ENCODE measurements at places on chromosomes 3 and 15.

DNA sequence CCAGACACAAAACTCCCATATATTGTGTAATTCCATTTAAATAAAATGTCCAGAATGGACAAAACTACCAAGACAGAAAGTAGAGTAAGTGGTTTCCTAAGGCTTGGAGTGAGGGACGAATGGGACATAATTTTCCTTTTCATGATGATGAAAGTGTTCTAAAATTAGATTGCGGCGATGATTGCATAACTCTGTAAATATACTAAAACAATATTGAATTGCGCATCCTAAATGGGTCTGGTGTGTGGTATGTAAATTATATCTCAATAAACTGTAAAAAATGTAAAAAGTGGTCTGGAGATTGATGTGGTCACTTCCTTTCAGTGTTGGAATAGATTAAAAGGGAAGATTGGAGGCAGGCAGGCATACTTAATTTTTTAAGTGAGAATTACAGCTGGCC lies 105.9 kb upstream of the KCNAB1 start:
- no peak for DNase-seq

DNA sequence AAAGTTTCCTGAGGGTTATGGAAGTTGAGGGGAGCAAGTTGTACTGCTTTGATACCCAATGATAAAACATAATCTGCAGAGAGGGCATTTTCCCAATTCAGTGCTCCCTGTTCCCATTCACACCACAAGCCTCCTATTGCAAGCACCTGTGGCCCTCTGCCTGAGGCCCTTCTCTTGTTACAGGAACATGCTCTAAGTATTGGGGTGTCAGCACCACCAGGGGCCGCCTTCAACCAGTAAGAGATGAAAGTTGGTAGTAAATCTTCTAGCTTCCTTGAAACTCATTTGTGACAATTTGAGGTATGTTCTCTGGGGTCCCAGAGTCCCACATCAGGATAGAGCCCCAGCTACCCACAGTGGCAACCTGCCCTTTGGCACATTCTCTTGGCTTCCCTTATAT lies 265.4 kb upstream of the ARHGEF26 start:
- no peak for DNase-seq

- DNase-seq = no peak
Observed at GRCh38 chr3:154852515-154852914, 227.6 kb upstream of the MME start.

- no peak for DNase-seq
Observed at GRCh38 chr3:35549690-35550089, 89.6 kb upstream of the ARPP21 start.

DNA sequence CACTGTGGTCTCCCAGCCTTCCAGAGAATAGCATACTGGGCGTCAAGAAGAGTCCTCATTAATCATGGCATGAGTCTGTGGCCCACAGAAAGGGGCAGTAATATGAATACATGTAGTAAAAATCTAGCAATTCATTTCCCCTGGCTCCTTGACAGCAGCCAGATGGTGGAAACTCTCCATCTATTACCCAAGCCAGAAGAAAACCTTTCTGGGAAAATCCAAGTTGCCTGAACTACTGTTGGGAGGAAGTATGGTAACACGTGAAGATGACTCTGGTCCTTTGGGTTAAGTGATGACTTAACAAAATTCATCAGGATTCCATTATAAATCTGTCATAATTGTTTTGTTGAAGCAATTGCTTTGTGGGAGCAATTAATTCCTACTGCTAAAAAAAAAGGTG lies 530.5 kb downstream of the FHIT start:
- DNase-seq = no peak

GRCh38 chr3:51698209-51698608 lies 8.7 kb upstream of the GRM2 start:
- DNase-seq = no peak

DNA sequence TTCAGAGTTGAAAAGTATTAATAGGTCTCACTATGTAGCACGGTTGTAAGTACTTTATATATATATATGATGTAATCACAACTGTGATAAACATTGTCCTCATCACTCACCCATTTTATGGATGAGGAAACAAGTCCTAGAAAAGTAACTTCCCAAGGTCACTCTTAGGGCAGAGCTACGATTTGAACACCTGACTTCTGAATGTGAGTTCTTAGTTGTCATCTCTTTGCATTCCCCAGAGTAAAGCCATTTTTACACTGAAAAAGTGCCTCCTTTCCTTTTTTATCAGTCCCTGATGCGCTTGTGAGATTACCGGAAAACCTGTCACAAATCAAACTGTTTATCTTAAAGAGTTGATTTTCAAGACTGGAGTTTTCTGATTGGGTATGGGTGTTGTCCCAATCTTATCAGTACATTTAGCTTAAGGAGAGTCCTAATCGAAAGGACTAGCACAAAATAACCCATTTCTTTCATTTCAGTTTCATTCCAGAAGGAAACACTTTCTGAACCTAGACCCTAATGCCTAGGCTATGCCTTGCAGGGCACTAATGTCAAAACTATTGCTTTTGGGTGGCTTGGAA lies 2.3 kb upstream of the EDEM1 start:
- no peak for DNase-seq

- DNase-seq = no peak
Observed at GRCh38 chr15:60795471-60795870, 316.5 kb upstream of the ICE2 start.

DNA sequence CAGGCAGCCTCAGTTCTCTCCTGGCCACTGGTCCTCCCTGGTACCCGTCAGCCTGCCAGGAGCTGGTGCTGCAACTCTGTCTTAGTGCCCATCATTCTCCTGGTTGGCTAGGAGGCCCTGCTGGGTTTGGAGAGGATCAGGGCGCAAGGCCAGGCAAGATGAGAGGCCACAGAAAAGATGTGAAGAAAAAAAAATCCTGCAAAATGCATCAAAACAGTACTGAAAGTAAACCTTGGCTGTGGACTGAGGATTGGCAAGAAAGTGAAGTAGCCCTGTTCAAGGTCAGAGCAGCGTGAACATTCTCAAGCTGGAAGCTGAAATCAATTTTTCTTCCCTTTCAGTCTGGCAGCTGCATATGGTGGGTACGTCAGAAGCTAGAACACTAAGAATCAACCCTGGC lies 74.2 kb downstream of the GTF2E1 start:
- no peak for DNase-seq

DNA sequence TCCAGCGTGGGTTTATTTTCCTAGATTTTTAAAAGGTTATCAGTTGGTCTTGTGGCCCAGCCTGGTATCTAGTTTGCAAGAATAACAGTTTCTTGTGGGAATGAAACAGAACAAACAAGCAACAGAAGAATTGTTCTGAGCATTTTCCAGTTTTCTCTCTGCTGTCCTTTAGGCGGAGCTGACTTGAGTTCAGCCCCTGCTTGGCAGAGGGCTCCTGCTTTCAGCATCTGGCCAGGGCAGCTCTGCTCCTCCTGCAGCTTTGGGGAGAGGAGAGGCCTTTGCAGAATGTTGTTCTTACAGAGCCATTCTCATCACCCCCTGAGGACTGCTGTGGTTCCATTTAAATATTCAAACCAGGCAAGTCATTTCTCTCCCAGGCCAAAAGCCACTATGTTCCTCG lies 117.7 kb downstream of the ALDH1A2 start:
- DNase-seq = no peak

DNA sequence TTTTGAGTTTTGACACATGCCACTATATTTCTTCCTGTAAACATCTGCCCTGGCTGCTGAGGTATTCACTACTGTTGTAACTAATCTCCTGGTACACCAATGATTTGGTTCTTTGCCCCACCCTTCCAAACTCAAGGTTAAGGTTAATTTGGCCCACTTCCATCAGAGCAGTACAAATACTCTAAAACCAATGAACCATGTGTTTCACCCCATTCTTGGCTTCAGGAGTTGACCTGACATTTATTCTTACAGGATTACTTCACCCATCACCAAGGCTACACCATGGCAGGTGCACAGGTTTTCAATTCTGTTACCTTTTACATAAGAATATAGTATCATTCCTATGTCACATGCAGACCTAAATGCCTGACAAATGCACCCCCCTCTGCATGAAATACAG lies 1179.9 kb downstream of the ZPLD1 start:
- DNase-seq = no peak

DNA sequence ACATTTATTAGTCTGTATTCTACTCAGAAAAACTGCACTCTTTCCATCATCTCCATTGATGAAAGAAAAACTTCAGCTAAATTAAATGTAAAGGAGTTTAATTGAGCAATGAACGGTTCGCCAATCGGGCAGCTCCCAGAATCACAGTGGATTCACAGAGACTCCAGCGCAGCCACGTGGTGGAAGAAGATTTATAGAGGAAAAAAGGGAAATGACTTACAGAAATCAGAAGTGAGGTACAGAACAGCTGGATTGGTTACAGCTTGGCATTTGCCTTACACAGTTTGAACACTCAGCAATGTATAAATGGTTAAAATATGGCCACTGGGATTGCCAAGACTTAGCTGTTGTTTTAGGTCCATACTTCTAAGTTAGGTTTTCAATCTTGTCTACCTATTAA lies 2.8 kb upstream of the SUCLG2 start:
- no peak for DNase-seq

Measured in stimulated activated CD8-positive, alpha-beta memory T cell treated with anti-CD3 and anti-CD28 coated beads, Interleukin-15, amount 100 ng/mL, for 4 hours (primary cell).